ENCODE measurements at places on chromosomes 3 and 15. TPM values are rescaled to one million over a fixed set of nuclear protein-coding genes. Genes with fewer than 3 reads are reported as not detected.

Gene NR1I2
- total RNA-seq = not detected

GRCh38 chr3:49269443-49270155, 7.4 kb downstream of the C3orf62 start:
- DNase-seq = no peak

DNA sequence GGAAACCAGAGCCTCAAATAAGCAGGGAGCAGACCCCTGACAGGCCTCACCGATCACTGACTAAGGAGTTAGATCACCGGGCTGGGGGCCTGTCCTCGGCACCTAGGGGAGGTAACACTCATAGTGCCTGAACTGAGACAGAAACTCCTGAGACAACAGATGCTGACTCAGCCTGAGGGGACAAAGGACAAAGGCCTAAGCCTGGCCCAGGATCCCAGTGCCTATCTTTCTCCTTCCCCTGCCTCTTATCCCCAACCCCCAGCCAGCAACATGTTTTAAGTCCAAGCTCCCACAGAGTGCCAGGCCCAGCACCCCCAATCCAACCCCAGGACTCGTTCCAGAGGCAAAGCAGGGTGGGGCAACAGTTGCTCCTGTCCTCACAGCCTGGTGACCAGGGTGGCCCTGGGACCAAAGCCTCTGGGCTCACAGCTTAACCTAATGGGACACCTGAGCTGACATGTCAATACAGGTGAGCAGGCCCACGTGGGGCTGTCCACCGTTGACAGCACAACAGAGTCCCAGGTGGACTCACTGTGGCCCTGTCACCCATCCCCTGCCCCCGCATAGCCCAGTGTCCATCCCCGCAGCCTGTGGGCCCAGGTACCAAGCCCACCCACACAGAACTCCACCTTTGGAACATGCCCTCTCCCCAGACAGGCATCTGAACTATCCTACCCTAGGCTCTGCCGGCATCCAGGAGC, 37.4 kb downstream of the ADCY5 start:
- no peak for DNase-seq

DNA sequence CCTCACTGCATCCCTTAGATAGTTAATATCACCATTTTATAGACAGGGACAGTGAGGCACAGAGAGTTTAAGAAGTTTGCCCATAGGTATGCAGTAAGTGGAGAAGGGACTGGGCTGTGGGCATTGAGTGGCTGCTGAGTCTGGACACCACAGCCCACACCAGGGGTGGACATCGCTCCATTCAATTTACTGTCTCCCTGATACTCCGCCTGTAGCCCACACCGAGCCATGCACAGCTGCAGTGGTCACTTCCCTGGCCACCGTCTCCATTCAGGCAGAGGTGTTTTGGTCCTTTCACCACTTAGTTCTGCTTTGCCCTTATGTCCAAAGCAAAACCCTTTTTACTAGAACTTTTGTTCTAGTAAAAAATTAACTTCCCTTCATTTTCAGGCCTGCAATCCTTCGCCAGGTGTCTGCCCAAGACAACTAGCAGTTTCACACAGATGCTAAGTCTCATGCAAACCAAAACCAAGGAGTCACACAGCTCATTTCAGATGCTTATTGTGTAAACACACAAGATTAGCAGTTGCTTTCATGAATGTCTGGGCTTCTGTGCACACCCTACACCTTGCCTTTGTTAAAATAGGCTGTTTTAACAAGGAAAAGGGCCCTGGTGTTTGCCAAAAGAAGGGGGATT, 30.1 kb downstream of the ZNF35 start:
- DNase-seq = no peak

GRCh38 chr3:158976966-158977365, 175.1 kb downstream of the MFSD1 start:
- no peak for DNase-seq

- DNase-seq = no peak
Observed at GRCh38 chr3:172690936-172691335, 19.9 kb downstream of the NCEH1 start.

- DNase-seq = no peak
Observed at GRCh38 chr3:67610458-67610857, 44.0 kb downstream of the SUCLG2 start.

DNA sequence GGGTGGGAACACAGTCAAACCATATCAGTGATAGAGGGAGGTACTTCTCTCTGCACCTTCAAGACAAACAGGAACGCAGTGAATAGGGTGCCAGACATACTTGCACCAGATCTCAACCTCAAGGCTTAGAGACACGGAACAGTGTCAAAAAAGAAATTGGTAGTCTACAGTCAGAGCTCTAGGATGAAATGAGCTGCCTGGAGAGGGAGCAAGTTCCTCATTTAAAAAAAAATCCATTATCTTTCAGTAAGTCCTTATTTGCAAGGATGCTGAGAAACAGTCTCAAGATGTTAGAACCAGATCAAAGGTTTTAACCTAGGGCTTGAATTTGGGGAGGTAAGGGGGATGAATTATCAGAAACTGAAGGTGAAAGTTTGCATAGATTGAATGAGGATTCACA, 20.2 kb upstream of the LMCD1 start:
- DNase-seq = no peak
